ENCODE measurements at places on chromosomes 1 and 21.

DNA sequence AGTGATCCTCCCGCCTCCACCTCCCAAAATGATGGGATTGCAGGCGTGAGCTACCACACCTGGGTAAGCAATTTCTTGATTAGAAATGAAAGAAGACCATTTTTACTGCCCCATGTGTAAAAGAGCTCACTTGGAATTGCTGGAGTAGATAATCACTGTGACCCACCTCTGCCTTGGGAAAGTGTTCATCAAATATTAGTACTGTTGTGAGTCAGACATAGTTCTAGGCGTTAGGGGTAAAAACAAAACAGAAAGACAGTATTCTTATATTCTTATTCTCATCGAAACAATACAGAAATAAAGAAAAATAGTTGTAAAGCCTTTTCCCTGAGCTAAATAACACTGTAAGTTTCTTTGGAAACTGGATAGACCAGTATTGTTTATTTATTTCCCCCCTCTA lies 36.2 kb downstream of the CELF3 start:
- no peak for DNase-seq

GRCh38 chr1:160538985-160539651 lies 16.1 kb upstream of the SLAMF6 start:
- DNase-seq: no peak

- no peak for DNase-seq
These were observed 633.8 kb downstream of the NCAM2 start for GRCh38 chr21:21631961-21632360.

DNA sequence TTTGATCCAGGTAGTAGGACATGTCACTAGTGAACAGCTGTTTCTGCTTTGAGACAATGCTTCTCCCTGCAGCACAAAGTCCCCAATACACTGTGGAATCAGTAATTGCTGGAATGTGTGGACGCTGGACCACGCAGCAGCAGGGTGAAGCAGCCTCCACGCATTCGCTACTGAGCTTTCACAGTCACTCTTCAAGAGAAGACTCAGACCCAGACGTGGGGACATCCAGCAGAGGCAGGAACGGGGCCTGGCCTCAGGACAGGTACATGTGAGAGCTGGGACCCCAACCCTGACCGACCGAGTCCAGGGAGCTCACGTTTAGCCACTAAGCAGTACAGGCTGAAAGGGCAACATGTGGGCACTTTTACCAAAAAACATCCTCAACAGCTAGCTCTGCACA lies 34.1 kb upstream of the PRDM15 start:
- DNase-seq: no peak
